Fibroblast of villous mesenchyme (primary cell): ENCODE measurements at places on chromosomes 7 and 10. TPM values are rescaled to one million over a fixed set of nuclear protein-coding genes. Genes with fewer than 3 reads are reported as not detected.

- peak; percentile 31 for DNase-seq
Measured at GRCh38 chr7:157690833-157691585, 354.2 kb downstream of the DNAJB6 start.

GRCh38 chr10:59093461-59093860 is 83.0 kb upstream of the PHYHIPL start:
- DNase-seq = no peak

- DNase-seq = peak; percentile 6
Measured at GRCh38 chr10:61411706-61412105, 41.5 kb downstream of the TMEM26 start.

DNA sequence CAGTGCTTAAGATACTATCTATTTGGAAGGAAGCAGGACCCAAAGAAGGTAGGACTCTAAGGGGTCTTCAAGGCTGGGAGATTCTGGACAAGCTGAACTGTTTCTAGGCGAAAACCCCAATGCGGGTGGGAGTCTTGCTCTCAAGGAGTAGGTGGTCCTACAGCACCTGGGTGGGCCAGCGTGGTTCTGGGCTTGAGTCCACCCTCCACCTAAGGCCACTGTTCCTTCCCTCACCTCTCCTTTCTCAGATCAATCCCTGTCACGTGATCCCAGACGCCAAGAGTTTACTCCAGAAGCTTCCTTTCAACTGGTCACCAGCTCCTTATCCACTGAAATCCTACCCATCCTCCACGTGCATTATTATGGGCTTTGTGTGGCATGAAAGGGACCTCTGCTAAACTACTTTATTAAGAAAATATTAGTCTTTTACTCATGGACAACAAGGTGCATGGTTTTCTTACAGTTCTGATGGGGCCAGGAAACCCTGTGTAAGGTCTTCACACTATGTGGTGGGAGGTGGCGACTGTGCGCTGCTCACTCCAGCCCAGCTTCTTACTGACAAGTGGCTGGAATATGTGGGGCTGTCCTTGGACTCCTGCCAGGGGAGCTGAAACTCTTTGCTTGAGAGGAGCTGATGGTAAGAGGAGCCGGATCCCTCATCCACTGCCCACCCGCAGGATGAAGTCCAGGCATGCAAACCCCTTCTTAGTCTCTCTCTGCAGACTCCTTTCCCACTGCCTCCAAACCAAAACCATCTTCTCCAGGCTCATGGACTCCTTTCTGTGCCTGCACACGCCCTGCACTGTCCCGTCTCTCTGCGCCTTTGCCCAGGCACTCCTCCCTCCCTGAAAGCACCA is 1.6 kb downstream of the ZNF746 start:
- peak; percentile 84 for DNase-seq

DNA sequence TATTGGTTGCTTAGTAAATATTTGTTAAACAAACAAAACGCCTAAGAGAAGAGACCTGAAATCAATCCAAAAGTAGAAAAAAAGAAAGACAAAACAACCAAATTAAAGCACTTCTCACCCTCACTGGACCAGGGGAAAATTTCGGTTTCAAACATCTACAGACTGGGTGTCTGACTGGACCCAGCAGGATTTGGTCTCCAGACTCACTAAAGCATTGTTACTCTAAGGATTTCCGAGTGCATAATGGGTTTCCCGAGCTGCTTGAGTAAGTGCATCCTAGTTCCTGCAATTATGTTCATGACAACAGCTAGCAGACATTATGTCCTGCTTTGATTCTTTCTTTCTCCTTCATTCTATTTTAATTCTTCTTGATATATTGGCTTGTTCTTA is 51.8 kb upstream of the FAM3C start:
- DNase-seq = no peak

DNA sequence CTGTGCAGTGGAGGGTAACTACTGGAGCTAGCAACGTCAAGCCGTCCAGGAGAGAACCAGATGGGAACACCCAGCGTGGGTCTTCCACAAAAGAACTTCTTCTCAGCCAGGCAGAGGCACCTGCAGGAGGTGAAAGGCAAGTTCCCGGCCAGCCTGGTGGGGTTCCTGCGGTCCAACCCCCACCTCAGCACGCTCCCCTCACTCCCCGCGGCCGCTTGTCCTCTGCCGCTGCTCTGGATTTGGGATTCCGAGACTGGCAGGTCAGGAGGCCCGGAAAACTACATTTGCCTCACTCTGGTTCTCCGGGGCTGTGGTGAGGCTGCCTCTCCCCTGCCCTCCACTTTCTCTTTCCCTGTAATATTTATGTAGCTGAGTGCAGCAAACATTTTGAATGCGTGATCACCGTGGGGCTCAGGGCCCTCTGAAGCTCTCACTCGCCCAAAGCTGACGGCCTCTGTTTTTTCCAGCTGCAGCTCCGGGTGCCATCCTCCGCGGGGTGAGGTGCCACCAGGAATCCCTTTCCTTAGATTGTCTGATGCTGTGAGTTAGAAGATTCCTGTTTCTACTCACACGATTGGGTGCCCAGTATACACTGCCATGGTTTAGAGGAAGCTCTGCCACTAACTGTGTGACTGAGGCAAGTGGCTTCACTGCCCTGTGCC is 366.9 kb downstream of the DNAJB6 start:
- DNase-seq = no peak

DNA sequence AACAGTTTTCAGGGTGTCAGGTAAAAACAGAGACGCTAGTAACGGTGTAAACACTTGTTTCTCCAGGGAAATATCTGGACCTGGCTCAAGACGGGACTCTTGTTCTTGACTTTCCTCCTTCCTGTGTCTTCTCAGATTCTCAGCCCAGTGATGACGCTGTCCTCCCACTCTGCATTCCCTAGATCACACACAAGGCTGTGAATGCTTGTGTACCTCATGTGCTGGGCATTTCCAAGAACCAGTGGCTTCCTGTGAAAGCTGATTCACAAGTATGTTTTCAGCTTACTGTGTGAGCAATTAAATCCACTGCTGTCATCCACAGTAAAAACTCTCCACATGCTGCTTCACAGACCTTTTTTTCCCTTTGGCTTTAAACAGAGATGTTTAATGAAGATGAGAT is 193.8 kb upstream of the DPP6 start:
- DNase-seq = peak; percentile 83

- DNase-seq = no peak
Measured at GRCh38 chr7:156625580-156625979, 15.0 kb upstream of the RNF32 start.

- DNase-seq = peak; percentile 44
Measured at GRCh38 chr7:127447326-127447945, 54.9 kb upstream of the ZNF800 start.

DNA sequence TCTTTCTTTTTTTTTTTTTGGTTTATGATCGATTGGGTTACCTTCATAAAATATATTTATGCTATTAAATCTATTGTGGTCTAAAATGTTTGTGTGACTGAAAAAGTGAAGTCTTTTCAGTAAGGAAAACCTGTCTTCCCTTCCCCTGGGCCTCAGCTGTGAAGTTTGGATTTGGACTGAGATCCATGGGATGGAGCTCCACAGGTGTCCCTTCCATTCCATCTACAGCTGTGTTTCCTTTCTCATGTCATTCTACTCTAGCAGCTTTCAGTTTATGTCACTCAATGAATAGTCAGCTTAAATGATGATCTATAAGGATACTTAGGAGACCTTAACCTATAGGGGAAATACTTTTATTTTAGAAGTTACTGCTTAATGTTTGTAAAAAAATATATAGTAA is 48.0 kb upstream of the NCF1 start:
- DNase-seq = no peak

- DNase-seq = no peak
Measured at GRCh38 chr10:100621360-100622205, 85.8 kb downstream of the HIF1AN start.

DNA sequence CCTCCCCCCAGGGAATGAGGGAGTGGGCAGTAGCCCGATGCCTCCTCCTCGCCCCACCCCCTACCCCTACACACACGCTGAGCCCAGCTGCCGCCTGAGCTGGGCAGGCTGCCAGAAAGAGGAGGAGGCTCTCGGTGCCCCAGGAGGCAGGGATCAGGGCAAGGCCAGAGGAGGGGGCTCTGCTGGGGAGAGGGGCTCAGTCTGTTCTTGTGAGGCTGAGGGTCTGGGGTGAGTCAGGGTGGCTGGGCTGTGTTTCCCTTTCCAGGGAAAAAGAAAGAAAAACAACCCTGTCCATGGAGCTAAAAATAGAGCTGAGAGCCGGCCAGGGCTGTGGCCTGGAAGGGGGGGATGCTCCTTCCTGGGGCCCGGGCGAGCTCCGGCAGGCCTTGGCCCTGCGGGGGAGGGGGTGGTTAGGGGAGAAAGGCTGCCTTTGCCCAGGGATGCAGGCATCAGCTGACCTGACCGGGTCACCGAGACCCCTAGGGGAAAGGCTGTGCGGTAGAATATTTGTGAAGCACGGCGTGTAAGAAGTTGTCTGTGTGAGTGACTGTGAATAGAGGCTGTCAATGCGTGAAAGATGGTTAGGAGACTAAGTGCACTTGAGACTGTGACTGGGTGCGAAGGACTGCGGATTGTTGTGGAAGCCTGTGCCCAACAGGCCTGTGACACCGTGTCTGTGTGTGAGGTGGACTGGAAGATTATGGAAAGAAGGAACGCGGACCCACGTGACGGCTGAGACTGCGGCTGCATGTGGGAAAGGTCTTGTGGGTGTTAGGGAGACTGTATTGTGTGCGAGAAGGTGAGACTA is 1.2 kb upstream of the LZTS2 start:
- peak; percentile 88 for DNase-seq

DNA sequence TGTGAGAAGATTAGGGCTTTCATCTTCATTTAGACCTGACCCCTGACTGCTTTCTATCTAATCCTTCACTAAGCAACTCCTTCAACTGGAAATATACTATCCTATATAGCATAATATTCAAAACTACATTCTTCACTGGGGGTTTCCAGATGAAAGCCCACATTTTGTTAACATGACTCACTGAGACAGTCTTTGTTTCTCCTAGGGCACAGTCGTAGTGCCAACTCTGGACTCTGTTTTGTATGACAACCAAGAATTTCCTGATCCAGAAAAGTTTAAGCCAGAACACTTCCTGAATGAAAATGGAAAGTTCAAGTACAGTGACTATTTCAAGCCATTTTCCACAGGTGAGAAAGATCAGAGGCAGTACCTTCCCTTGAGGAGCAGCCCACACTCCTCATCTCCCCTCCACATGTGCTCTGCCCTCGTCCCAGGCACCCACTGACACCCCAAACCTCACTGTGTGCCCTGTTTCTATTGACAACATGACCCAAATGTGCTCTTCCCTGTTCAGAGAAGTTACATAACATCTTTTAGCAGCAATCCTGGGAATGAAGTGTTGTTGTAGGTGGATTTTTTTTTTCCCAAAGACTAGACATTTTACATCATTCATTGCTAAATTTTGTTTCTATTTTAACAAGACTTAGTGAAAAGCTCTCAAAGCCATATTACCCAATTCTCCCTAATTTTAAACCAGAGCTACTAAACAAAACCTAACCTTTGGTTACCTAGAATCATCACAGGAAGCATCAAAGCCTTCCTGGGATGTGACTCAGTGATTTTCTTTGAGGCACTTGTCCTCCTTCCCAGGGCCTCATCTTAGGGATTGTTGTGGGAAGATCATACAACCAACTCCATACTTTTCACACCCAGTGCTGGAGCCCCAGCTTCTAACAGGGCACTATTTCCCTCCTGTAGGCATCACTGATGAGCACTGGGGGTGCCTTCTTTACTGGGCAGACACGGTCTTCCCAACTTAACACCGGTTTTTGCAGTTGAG is 10.7 kb downstream of the CYP2E1 start:
- DNase-seq = no peak

GRCh38 chr7:46515844-46516590 is 594.9 kb upstream of the IGFBP3 start:
- no peak for DNase-seq

DNA sequence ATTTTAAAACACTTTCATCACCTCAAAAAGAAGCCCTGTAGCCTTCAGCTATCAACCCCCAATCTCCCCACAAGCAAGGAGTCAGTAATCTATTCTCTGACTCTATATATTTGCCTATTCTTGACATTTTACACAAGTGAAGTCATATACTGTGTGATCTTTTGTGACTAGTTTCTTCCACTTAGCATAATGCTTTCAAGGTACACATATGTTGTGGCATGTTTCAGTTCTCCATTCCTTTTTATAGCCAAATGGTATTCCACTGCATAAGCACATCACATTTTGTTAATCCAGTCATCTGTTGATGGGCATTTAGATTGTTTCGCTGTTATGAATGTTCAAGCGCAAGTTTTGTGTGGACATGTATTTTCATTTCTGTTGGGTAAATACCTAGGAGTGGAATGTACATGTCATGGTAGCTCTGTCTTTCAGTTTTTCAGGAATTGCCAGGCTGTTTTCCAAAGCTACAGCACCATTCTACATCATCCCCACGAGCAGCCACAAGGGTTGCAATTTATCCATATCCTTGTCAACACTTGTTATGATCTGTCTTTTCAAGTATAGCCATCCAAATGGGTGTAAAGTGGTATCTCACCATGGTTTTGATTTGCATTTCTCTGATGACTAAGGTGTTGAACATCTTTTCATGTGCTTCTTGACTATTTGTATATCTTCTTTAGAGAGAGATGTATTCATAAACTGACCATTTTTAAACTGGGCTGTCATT is 405.6 kb downstream of the KCNMA1 start:
- DNase-seq = no peak

DNA sequence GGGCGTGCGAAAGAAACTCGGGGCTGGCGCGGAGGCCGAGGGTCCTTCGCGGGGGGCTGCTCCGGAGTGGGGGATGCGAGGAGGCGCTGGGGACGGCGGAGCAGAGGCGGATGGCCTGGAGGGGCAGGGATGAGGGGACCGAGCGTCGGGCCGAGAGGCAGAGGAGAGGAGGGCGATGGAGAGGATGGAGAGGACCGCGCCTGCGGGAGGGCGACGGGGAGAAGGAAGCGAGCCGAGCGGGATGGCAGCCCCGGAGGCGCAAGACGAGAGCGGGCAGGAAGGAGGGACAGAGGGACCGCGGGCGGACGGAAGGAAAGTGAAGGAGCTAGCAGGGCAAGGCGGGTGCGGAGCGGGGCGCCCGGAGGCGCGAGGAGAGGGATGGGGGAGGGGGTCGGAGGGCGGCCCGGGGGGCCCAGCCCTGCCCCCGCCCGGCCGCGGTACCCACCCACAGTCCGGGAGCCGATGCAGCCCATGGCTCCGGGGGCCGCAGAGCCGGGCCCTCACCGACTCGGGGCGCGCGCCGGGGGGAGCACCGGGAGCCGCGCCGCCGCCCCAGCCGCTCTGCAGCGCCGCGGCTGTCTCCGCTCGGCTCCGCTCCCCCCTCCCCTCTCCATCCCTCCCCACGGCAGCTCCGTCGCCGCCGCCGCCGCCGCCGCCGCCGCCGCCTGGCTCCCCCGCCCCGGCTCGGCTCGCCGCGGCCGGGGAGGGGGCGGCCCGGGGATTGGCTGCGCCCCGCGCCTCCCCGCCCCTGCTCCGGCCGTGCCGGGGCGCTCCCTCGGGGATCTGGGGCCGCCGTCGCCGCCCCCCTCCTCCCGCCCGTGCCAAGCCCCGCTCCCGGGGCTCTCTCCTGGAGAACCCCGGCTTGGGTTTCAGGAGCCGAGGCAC is at the start of gene FAM131B:
Gene FAM131B, minus strand, starts transcription at position 583 of the 885 bp plus-strand sequence. Its CDS starts 110 bp downstream, at position 473.
- no peak for DNase-seq

GRCh38 chr10:52744057-52744805 is 28.4 kb downstream of the MBL2 start:
- DNase-seq = no peak

- no peak for DNase-seq
Measured at GRCh38 chr7:20331910-20332813, 1.5 kb downstream of the ITGB8 start.

- peak; percentile 54 for DNase-seq
Measured at GRCh38 chr10:29873941-29874484, 185.4 kb downstream of the JCAD start.

DYNC1I1 gene
- 0.43 and 1.9 TPM in 2 replicates for total RNA-seq

HOXA2 gene
- total RNA-seq = 0.64 and 0.86 TPM in 2 replicates

NODAL gene
- not detected in 2 replicates for total RNA-seq

ITIH5 gene
- under 0.01 and 0.43 TPM in 2 replicates for total RNA-seq

GRID2IP gene
- not detected in 2 replicates for total RNA-seq

VWDE gene
- total RNA-seq = under 0.01 TPM in 1 of 2 replicates, not detected in the other

GNGT1 gene
- not detected in 2 replicates for total RNA-seq
